Stimulated activated CD8-positive, alpha-beta memory T cell treated with anti-CD3 and anti-CD28 coated beads, Interleukin-15, amount 100 ng/mL, for 1 hour (primary cell): ENCODE measurements at places on chromosomes 2 and 18.

GRCh38 chr18:38898167-38898566 lies 1332.6 kb upstream of the CELF4 start:
- no peak for DNase-seq

DNA sequence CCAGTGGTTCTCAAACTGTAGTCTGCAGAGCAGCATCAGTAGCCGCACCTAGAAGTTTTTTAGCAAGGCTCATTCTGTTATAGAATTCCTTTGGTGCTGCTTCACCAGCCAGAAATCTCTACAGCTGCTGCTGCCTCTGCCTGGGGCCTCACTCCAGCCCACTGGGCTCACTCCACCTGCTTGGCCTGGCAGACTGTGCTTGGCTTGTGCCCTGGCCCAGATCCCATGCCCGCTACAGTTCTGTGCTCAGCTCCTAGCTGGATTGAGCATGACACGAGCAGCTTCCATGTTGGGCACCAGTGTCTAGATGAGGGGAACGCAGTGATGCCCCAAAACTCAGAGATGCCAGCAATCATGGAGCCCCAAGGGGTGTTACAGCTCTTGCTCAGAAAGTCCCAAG lies 22.6 kb downstream of the MAPK4 start:
- no peak for DNase-seq

- DNase-seq: no peak
Measured at GRCh38 chr18:49561289-49562193, at the start of gene LIPG. Gene LIPG (plus strand): TSS chr18:49562057. CDS start chr18:49562309, 252 bp downstream.

- no peak for DNase-seq
Measured at GRCh38 chr2:169222665-169223064, 139.7 kb downstream of the LRP2 start.

GRCh38 chr18:10329101-10329500 lies 125.3 kb upstream of the APCDD1 start:
- no peak for DNase-seq

DNA sequence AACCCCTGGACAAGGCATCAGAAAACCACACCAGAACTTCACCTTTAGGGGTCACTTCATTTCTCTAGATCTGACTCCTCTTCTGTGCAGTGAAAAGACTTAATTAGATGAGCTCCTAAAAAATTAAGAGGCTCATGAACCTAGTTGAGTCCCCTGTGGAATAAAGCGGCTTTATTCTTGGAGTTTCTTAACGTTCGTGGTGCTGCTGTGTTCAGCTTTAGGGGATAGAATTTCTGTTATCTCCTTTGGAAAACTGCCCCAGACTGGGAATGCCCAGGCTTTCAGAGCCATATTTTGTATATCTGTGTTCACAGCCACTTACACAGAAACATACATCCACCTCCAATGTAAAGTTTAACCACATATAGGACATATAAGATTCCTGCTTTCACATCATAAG lies 165.8 kb downstream of the ANTXR1 start:
- no peak for DNase-seq

DNA sequence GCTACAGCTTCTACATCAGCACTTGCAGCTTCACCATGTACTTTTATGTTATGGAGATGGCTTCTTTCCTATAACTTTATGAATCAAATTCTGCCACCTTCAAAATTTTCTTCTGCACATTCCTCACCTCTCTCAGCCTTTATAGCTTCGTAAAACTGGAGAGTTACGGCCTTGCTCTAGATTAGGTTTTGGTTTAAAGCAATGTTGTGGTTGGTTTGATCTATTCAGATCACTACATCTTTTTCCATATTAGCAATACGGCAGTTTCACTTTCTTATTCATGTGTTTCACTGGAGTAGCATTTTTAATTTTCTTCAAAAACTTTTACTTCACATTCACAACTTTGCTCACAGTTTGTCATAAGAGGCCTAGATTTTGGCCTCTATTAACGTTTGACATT lies 242.9 kb upstream of the GYPC start:
- DNase-seq: no peak

DNA sequence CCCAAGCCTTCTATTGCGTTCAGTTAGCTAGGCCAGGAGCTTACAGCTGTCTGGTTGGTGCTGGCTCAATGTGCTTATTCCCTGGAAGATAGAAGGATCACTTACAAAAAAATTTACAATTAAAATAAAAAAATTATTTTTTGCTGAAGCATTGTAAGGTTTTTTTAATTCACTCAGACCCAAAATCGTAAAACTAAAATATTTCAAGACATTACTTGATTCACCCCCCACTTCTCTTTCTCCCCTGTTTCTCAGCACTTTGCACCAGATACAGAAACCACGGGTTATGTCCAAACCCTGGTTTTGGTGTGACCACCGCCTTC lies 911 bp upstream of the PTPRM start:
- DNase-seq: no peak
